ENCODE measurements at places on chromosomes 2 and 18.

DNA sequence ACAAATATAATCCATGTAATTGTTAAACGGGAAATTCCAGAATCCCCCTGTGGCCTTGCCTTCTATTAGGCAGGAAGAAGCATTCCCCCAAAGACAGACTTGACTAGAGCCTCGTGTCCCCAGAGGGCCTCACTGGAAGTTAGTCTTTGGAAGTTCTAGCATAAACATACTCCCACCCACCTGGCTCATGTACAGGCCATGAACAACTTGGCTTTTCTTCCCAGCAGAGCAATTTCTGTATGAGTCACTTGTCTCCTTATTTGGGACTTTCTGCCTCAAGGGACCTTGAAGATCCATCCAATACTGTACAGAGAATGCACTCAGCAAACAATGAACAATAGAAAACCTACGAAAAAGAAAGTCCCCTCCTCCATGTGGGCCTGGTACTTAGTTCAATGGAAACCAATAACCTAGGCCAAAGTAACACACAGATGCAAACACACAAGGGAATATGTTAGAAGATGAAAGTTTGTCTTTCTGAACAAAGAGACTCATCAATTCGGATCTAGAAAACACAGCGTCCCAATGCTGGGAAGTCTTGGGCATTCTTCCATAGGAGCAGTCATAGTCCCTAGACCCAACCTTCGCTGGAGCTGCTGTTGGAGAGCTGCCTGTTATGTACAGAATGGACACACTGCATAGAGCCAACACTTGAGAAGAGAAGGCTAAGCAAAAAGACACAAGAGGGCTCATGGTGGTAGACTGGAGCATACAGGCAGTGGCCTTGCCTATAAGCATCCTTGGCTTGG is 303.5 kb downstream of the HRH4 start:
- DNase-seq: no peak

GRCh38 chr2:27920148-27920885 is 29.8 kb downstream of the BABAM2 start:
- DNase-seq: no peak

DNA sequence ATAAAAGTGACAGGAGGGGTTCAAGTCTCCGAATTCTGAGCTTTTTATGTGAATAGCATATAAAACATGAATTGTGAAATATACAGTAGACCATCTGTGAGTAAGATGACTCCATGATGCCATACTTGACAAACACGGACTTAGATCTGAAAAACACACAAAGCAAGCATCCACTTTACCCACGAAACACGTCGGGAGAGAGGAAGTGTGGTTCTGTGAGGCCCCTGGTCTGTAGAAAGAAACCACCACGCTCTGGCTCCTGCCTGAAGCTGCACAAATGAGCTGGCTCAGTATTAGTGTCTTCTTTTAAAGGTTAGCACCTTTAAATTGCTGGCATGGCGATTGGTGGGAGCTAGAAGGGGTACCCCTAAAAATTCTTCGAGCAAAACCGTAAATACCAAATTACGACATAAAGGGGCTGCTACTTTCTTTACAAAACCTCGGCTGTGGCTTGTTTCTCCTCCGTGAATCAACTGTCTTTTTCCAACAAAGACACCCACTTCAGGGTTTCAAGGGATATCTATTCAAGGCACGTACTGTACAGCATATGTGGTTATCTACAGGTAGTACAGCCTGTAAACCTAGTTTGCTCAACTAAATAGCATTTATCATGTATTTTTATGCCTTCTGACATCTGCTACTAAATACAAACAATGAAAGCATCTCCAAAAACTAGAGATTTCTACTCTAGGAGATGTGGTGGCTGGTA is 70.9 kb downstream of the AFF3 start:
- no peak for DNase-seq

GRCh38 chr18:28158083-28158581 is 18.8 kb downstream of the CDH2 start:
- DNase-seq: peak; percentile 41

GRCh38 chr2:152437276-152438108 is 102.5 kb downstream of the FMNL2 start:
- DNase-seq: no peak

GRCh38 chr2:145595296-145595695 is 1075.4 kb upstream of the ZEB2 start:
- DNase-seq: peak; percentile 50
